ENCODE measurements at places on chromosomes 4 and X.

- no peak for DNase-seq
Measured at GRCh38 chrX:17654116-17654515, 83.2 kb upstream of the SCML1 start.

- peak; percentile 14 for DNase-seq
Measured at GRCh38 chrX:51614353-51615012, 4.2 kb downstream of the CENPVL3 start.

- DNase-seq: no peak
Measured at GRCh38 chrX:123267220-123267619, 83.1 kb downstream of the GRIA3 start.

GRCh38 chrX:49761481-49761880, 65.7 kb upstream of the PAGE1 start:
- no peak for DNase-seq

DNA sequence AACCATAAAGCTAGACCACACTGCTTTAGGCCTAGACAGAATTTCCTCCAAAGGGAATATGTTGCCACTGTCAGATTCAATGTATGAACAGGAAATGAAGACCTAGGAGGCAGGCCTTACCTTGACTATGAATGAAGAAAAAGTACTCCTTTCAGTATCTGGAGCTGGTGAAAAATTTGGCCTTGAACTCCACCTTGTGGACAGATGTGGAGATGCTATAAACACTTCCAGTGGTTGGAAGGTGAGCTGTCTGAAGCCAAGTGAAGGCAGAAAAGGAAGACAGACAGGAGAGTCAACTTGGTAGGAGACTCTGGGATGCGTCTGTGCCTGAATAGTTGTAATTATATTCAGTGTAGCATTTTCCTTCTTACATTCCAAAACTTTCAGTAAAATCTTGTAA, 17.2 kb downstream of the SPIN3 start:
- peak; percentile 46 for DNase-seq

DNA sequence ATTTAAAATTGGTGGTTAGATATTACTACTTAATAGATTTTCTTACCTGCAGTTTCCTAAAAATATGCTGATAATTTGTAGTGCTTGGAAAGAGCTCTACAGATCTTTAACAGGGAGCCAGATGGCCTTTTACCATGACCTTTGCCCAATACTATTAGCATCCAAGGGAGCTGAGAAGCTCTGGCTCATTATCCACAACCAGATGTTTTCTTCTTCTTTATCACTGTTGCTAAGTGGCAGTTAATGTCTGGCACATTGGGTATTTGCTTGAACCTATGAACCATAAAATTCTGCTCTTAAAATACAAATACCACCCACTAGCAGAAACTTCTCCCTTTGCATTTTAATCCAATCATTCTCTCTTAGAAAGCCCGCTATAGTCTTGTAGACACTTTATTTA, 1480.3 kb downstream of the C4orf33 start:
- DNase-seq: no peak
